ENCODE measurements at places on chromosomes 16 and 17. TPM values are rescaled to one million over a fixed set of nuclear protein-coding genes. Genes with fewer than 3 reads are reported as not detected.

- DNase-seq, result peak; percentile 65
Observed at GRCh38 chr16:19118938-19119431, 5.2 kb downstream of the ITPRIPL2 start.

Gene EEF2KMT
- polyA plus RNA-seq, result 9.8 TPM

DNA sequence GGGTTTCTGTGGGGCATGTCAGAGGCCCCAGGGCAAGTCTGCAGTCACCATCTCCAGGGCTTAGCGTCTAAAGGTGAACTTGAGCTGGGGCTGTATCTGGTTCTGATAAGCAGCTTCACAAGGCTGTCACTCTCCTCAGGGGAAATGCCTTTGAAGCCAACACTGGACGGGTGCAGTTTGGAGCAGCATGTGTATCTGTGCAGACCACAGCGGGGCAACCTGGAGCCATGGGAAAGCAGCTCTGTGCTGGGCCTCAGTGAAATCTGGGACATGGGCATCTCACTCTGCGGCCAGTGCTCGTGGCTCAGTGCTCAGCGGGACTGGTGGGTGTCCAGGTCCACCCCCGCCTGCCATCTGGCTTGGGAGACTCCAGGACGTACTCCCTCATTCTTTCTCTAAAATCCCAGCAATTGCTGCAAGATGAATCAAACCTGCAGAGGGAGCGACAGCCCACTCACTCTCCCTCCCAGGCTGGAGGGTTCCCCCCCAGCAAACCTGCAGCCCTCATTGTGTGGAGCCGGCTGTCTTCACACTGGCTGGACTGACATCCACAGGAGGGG is 63.5 kb downstream of the PRMT7 start:
- no peak for DNase-seq

DNA sequence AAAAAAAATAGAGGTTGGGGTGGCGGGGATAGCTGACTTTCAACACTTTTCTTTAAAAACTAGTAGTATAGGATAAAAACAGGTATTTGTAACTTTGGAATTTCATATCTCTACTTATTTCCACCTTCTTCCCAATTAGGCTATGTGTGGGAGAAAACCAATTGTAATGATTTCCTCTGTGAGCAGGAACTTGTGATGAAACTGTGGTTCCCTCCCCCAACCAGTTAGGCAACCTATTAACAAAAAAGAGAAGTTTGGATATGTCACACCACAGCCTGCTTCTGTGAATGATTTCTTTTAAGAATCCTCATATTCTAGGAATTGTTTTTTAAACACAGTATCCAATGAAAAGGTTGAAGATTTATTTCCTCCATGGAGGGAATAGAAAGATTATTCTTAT is 1.9 kb downstream of the IGSF6 start:
- peak; percentile 31 for DNase-seq

DNA sequence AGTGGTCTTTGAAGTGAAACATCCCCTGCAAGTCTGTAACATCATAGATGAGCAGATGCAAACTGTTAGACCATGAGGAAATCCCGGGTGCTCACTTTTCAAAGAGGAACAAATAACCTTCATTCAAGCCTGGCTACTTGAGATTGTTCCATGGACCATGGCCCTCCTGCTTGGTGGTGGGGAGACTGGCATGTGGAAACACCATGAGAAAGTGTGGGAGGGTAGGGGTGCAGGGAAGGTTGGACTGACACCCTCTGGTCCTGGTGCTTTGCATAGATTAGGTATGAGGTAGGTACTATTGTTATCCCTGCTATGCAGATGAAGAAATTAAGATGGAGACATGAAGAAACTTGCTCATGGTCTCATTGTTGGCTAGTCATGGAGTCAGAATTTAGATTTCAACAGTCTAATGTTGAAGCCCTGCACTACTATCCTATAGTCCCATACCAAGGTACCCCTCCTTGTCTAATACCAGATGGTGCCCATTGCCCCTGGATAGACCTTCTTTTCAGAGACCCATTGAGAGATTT is 59.0 kb downstream of the SPACA3 start:
- no peak for DNase-seq

GRCh38 chr16:58475091-58475619 is 24.8 kb upstream of the NDRG4 start:
- DNase-seq, result no peak

- DNase-seq, result no peak
Observed at GRCh38 chr17:72853440-72854415, 238.8 kb downstream of the SLC39A11 start.

DNA sequence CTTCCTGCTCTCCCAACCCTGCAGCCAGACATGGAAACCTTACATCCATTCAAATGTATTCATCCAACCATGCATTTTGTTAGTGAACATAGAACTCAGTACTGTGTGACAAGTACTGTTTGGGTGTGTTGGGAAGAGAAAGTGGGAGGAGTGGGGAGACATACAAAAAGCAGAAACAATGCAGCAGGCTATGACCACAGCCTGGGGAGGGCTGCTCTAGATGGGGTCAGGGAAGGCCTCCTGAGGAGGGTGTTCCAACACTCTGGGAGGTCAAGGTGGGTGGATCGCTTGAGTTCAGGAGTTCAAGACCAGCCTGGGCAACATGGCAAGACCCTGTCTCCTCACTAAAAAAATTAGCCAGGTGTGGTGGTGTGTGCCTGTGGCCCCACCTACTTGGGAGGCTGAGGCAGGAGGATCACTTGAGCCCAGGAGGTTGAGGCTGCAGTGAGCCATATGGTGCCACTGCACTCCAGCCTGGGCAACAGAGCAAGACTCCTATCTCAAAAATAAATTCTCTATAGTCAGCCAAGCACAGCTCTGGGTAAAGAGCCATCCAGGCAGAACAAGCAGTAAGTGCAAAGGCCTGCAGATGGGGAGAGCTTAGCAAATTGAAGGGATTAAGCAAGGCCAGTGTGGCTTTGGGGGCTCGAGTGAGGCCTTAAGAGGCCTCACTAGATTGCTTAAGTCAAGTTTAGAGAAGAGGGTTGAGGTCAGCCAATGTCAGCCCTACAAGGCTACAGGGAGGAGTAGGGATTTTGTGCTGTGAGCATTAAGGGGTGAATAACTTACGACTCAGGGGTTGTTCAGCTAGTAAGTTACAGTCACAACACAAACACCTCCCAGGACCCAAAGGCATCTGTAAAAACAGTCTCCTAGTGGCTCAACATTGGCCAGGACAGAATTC is 5.5 kb downstream of the SLC13A2 start:
- no peak for DNase-seq

GRCh38 chr17:2710803-2711607 is 559 bp downstream of the CLUH start:
- DNase-seq, result no peak

DNA sequence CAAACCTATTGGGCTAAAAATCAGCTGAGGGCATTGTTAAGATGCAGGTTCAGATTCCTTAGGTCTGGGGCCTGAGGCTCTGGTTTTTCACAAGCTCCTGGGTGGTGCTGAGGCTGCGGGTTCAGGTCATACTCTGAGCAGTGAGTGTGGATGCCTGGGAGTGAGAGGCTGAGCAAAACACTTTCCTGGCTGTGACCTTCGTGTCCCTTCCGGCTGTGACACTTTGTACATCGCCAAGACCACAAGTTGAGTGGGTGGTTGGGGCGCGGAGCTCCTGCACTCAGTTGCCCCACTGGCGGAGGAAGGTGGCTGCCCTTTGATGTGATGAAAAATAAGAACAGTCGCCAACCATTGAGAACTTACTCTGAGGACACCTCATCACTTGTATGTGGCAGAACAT is 24.8 kb downstream of the CCR7 start:
- no peak for DNase-seq

- no peak for DNase-seq
Observed at GRCh38 chr17:74635418-74635817, 11.9 kb upstream of the CD300E start.

- DNase-seq, result no peak
Observed at GRCh38 chr17:73066148-73066884, 26.2 kb downstream of the SLC39A11 start.

Gene TMIGD1
- not detected for polyA plus RNA-seq

- peak; percentile 22 for DNase-seq
Observed at GRCh38 chr17:5049314-5049841, 14.2 kb upstream of the SLC52A1 start.

DNA sequence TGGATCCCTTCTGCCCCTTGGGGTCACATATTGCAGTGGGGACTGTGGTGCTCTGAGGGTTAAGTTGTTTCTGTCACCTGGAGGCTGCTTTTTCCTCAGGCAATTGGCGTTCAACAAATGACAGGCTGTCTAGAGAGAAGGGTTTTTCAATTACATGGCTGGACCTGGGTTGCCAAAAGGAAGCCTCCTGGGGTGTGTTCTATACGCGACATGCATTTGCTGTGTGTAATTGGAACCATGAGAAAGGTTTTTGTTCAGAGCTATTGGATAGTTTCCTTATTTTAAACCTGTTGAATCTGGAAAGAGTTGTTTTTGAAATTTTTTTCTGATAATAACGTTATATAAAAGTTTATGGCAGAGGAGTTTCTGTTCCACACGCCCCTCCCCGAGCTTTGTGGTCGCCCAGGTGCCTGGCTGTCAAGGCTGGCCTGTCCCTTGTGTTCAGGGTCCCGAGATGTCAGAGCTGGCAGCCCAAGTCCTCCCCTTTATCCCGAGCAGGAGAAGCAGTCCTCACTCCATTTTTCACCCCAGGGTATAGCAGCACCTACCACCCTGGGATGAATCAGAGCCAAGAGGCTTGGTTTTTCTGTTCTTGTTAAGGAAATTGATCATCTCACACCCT is 26.1 kb upstream of the ZNF750 start:
- no peak for DNase-seq

Gene CTRB2
- polyA plus RNA-seq, result 0.23 TPM

GRCh38 chr16:14121142-14121541 is 50.0 kb downstream of the MRTFB start:
- DNase-seq, result no peak

DNA sequence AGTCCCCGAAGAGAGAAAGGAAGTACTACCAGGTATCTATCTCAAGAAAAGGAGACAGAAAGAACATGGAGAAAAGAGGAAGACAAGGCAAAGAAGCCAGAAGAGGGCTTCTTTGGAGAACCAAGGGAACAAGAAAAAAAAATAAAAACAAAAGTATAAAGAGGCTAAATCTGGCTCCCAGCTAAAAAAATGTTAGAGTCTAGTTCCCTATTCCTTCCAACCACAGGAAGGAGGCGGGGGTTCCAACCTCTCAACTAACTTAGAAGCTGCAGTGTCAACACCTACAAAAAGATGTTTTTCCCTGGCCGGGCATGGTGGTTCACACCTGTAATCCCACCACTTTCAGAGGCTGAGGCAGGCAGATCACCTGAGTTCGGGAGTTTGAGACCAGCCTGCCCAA is 13.4 kb downstream of the UTP6 start:
- no peak for DNase-seq

- no peak for DNase-seq
Observed at GRCh38 chr17:1906662-1907101, 76.9 kb downstream of the RPA1 start.

Gene PRRT2
- 12.2 TPM for polyA plus RNA-seq

Gene GPR179
- polyA plus RNA-seq, result 0.36 TPM

GRCh38 chr17:19800571-19800970 is 52.5 kb upstream of the ALDH3A1 start:
- no peak for DNase-seq

DNA sequence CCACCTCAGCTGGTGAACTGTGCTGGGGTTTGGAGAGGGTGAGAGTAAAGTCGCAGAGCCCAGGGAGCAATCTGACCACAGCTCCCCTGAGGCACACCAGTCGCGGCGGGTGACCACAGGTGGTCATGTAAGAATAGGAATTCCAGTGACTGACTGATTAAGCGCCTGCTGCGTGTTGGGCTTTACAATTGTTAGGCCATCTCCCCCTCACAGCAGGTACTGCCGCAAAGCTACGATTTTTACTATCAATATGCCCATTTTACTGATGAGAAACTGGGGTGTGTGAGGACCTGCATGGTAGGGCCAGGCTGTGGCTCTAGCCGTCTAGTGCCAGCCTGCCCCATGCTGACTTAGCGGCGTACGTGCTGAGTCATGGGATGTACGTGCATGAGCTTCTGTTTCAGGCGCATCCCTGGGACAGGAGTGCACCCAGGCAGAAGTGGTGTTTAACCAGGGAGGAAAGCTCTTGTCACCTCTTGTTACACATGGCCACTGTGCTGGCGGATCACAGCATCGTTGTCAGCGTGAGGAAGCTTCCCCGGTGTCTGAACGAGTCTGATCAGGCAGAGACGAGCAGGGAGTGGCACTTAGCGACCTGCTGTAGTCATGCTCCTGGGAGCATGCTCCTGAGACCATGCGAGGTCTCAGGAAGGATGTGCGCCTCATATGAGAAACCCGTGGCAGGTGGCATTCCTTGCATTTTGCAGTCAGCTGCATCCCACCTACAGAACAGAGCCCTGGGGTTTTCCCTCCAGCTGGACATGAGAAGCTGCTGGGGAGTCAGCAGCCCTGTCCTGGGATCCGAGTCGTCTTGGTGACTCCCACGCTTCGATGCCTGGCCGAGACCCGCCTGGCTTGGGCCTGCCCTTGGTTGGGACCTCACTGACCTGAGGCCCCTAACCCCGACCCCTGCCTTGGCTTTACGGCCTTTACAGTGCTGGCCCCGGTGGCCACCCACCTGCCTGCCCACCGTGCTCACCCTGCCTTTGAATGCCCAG is 163.7 kb upstream of the CHMP6 start:
- DNase-seq, result no peak

- no peak for DNase-seq
Observed at GRCh38 chr17:60538726-60539125, 12.7 kb upstream of the APPBP2 start.

DNA sequence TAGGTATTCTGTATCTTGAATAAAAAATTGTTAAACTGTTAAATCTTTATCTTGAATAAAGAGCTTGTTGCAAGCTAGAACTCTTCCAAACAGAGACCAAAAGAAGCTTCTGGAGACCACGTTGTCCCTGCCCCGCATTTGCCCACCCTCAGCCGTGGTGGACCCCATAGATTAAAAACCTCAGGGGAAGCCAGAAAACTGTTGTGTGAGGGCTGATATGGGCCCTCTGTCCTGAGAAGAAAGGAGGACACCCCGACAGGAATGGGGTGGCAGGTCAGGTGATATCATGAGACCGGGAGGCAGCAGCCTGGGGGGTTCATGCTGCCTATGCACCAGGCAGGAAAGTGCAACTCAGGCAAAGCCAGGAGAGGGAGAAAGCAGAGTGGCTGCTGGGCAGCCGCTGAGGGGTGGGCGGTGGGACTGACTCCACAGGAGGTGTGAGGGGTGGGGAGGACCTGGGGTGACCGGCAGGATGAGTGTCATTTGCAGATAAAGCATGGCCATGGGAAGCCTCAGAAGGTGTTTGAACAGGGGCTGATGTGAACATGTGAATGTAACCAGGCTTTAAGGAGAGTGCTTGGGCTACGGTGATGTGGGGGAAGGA is 147.8 kb downstream of the IRF8 start:
- no peak for DNase-seq

DNA sequence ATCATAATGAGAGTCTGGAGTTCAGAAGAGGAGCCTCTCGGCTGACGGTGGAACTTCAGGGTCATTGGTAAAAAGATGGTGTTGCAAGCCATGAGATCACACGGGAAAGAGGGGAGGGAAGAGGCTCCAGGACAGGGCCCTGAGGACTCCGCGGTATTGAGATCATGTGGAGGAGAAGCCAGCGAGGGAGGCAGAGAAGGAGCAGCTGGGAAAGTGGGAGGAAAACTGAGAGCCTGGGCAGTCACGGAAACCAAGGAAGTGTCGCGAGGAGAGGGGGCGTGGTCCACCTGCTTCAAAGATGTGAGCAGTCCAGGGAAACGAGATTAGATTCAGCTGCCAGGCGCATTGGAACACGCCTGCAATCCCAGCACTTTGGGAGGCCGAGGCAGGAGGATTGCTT is 27.7 kb upstream of the SBK1 start:
- no peak for DNase-seq
